ENCODE measurements at places on chromosomes 3 and 15. TPM values are rescaled to one million over a fixed set of nuclear protein-coding genes. Genes with fewer than 3 reads are reported as not detected.

The FANCD2OS gene
- total RNA-seq = not detected

The GPR171 gene
- total RNA-seq = not detected

The C15orf62 gene
- total RNA-seq = not detected

The SI gene
- not detected for total RNA-seq

DNA sequence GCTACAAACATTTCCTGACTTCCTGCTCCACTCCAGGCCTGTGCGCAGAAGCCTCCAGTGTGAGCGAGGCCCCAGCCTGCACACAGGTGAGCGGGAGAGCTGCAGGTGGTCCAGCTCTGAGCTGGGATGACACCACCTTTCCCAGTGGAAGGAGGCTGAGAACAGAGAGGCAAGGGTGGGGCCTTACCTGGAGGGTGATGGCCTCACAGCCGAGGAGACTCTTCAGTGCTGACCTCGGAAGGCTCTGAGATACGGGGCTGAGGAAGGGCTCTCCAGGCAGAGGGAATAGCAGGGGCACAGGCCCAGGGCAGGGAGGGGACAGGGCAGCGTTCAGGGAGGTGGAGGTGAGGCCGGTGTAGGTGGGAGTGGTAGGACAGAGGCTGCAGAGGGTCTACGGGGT, 70.8 kb downstream of the EFCAB12 start:
- DNase-seq = no peak

The TM6SF1 gene
- total RNA-seq = 1.7 TPM

The TLR9 gene
- not detected for total RNA-seq

DNA sequence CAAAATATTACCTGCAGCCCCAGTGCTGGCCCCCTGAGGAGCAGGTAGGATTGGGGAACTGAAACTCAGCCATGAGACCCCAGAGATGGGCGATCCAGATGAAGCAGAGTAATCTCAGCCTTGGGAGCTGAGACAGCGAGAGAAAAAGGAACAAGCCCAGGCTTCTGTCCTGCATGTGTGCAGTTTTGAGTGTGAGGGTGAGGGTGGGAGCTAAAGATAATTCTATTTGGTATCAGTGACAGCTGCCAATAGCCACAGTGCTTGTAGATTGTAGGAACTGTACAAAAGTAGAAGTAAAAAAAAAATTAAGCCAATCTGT, 5.9 kb downstream of the ATP8B4 start:
- no peak for DNase-seq

DNA sequence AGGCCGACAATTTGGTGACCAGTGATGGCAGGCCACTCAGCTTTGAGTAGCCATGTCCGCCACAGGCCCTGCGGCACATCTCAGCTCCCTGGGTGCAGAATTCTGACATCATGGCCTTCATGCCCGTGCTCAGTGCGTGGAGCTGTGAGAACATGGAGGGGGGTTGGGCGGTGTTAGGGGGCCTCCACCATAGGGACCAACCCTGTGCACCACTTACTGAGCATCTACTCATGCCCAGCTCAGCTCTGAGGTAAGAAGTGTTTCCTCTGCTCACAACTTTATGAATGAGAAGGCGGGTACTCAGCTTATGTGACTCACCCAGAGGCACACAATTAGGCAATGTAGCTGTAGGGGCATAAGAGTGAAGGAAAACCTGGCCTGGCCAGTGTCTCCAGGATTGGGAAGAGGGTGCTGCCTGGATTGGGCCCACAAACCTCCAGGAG, 10.5 kb downstream of the ACOX2 start:
- DNase-seq = peak; percentile 68

GRCh38 chr3:112605285-112605684, 35.7 kb downstream of the CCDC80 start:
- DNase-seq = peak; percentile 33

DNA sequence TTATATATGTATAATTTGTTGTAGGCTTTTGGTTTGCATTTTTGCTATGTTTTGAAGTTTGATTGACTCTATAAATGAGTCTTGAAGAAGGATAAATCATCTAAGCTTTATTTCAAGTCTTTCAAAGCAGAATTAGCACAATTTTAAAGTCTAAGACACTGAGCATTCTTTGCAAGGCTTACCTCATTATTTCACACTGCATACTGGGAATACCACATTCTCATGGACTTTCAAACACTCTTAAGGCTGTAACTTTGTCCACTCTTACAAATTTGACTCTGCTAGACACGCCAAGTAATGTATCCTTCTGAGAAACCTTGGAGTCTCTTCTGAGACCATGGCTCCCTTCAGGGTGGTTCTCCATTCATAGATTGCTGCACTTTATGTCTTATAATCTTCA, 281.3 kb upstream of the COL8A1 start:
- DNase-seq = no peak

- no peak for DNase-seq
Observed at GRCh38 chr3:23775254-23775909, 30.4 kb upstream of the UBE2E1 start.

- no peak for DNase-seq
Observed at GRCh38 chr15:94882071-94882712, 650.8 kb downstream of the MCTP2 start.

GRCh38 chr3:134630506-134630905, 20.3 kb downstream of the KY start:
- DNase-seq = no peak

DNA sequence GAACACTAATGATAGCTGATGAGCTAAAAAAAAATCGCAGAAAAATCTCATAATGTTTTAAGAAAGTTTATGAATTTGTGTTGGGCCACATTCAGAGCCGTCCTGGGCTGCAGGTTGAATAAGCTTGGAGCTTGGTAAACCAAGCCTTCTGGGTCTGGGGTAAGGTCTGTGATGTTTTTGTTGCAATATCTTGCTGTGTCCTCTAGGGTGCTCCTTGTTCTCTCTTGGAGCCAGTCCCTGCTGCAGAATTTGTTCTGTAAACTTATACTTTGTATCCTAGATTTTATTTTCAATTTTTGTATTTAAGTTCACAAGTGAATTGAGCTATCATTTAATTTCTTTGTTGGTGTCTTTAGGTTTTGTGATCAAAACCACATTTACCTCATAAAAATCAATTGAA, 143.7 kb downstream of the NR1D2 start:
- DNase-seq = no peak

The AHSG gene
- not detected for total RNA-seq

DNA sequence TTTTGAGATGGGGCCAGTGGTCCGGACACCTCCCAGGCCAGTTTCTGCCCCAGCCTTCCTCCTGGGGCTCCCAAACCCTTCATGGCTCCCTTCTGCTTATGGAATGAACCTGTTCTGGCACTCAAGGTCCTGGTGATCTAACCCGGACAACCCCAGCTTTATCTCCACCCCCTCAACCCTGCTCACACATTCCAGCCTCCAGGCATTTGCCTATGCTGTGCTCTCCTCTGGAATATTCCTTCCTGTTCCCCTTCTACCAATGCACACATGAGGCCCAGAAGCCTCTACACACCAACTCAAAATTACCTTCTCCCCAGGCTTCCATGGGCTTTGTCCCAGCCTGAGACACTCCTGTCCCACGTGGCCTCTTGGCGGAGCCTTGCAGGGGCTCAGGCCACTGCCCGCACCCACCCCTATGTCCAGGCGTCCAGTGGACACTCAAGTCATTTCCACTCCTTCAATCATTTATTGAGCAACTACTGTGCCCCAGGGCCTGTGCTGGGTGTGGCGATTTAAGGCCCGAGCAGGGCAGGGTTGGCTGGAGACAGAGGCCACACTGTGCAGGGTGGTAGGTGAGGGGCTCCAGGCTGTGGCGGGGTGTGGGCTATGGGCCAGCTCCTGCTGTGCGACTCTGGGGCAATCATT, 18.8 kb downstream of the PLXND1 start:
- no peak for DNase-seq

GRCh38 chr3:95810462-95810861, 1003.9 kb upstream of the EPHA6 start:
- no peak for DNase-seq

The DLL4 gene
- total RNA-seq = not detected

The SST gene
- total RNA-seq = not detected

DNA sequence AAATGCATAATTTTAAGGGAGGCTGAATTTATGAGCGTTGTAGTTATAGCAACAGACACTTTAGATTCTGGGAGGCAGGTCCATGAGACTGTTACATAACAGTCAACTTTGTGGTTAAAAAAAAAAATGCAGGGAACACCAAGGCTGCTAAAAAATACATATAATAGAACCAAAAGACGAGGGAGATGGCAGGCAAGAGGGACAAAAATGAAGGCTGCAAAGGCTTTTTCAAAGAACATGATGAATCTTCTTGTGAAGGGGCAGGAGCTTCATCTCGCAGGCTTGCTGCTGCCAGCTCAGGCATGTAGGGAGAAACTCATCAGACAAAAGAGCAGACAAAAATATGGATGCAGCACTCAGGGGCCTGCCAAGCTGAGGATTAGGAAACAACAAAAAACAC, 243.9 kb downstream of the SHQ1 start:
- no peak for DNase-seq

The PDHB gene
- 142 TPM for total RNA-seq

- no peak for DNase-seq
Observed at GRCh38 chr3:156010829-156011228, 109.5 kb upstream of the KCNAB1 start.

DNA sequence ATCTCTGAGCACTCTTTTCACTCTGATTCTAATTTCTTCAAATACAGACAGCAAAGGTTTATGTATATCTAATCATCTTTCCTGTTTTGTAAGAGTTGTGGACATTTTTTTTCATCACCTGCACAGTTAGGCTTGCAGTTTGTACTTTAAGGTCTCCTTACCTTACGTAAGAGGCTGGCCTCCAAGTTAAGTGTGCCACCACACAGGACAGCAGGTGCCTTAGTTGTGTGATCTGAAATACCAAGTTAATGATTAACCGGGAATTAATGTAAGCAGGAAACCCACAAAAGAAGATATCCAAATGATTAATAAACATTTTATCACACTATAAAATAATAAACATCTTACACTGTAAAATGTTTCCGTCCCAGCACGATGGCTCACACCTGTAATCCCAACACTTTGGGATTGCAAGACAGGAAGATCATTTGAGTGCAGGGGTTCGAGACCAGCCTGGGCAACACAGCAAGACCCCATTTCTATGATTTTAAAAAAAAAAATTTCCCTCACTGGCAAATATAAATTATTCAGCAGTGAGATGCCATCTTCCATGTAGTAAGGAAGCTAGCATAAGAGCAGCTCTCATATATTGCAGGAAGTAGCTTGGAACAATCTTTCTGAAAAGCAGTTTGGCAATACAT, 87.7 kb upstream of the LIMD1 start:
- no peak for DNase-seq

The EHD4 gene
- total RNA-seq = 10.7 TPM

DNA sequence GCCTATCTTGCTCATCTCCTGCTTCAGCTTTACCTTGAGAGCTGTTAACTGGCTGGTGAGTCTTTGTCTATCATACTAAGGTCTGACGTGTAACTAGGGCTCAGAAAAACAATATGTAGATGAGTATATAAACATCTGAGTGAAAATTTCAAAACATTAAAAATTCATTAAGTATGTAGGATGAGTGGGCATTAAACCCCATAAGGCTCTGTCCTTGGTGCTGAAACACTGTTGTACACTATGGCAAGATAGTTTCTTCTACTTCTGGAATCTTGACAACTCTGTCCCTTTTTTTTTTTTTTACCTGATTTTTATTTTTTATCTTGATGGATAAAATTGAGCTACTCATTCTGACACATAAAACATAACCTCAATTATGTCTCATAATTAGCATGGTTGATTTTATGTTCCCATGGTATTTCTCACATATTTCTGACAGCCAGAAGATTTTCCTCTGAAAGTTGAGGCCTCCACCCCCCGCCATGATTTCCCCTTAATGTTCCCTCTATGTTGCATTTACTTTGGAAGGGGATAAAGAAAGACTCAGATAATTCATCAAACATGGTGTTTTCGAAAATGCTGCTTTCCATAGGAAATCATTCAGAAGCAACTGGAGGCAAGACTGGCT, 54.3 kb downstream of the DGKG start:
- DNase-seq = peak; percentile 7

The CPN2 gene
- not detected for total RNA-seq

DNA sequence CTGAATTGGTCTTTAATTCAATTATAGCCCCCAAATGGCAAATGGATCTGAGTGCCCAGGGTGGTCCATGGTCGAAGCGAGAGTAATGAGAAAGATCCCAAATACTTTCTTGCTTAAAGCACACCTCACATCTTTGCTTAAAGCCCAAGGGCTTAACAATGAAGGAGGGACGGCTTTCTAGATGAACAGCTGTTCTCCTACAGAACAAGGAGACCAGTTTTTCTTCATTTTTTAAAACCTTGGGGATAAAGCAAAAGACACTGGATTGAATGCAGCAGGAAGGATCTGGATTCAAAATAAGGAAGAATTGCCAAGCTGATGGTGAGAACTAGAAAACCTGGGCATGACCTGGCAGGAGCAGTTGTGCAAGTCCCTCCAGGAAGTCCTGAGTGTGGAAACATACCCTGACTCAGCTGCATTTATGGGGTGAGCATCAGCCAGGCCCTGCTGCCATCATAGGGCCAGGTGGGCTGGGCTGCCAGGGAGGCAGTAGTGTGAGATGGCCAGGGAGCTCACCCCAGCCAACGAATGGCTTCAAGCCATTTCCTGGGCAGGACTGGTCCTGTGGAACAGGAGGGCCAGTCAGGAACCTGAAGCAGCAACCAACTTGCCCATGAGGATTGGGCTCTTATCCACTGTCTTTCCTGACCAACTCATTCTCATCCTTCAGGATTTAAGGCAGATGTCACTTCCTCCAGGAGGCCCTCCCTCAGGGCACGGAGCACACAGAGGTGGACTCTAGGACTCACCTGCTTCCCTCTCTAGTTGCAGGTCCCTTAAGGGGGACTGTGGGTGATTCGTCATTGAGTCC, 18.4 kb upstream of the RHCG start:
- DNase-seq = no peak

DNA sequence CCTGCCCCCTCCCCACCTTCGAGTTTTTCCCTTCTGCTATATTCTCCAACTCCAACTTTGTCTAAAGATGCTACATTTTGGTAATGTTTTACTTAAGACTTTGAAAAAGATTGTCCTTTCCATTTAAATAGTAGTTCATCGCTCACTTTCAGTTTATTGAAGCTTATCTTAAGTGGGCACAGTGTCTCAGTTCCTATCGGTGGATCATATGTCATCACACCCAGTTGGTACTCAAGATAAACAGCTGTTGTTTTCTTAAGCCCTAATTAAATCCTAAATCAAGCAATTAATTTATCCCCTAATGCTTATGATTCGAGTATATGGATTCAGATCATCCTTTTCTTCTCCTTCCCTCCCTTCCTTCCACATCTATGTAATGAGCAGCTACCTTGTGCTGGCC, 210.7 kb downstream of the TLE3 start:
- DNase-seq = no peak

- no peak for DNase-seq
Observed at GRCh38 chr3:82163907-82164520, 402.6 kb upstream of the GBE1 start.

All from MG63 (cell line).